ENCODE measurements at places on chromosomes 7 and 10. TPM values are rescaled to one million over a fixed set of nuclear protein-coding genes. Genes with fewer than 3 reads are reported as not detected.

GRCh38 chr10:99406149-99406548 is 24.3 kb downstream of the GOT1 start:
- no peak for DNase-seq

GRCh38 chr7:18962031-18962430 is 155.4 kb downstream of the TWIST1 start:
- DNase-seq, result no peak

DNA sequence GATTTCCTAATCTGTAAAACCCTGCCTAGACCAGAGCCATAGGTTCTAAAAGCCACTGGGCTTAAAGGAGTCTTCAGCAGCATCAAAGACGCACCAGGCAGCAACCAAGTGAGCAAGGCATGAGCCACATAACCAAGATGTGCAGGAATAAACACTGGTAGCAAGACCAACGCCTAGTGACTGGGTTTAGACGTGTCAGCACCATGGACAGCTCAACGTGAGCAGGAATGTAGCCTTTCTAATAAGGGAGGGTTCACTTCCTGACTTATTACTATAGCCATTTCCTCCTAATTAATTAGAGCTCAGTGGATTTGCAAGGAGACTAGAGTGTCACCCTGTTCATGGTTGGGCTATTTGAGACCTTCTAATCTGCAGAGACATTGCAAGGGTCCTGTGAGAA is 223.7 kb downstream of the LHFPL3 start:
- DNase-seq, result peak; percentile 28

The UCMA gene
- not detected for polyA plus RNA-seq

The TNS3 gene
- 40.6 TPM for polyA plus RNA-seq

DNA sequence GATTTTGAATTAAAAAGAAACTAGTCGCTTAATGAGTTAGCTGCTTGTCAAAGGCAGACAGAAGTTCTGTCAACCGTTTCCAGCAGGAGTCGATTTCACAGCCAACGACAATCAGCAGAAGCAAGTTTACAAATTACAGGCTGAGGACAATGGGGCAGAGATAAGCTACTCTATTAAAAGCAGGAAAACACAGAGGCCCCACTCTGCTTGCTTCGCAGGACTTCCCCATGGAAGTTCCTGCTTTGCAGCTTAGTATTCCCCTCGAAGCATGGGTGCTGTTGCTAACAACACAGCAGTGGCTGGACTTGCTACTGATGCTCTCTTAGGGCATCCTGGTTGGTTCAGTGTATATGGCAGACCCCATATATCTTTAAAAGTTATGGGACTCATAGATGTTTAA is 50.8 kb upstream of the KLF6 start:
- peak; percentile 74 for DNase-seq

DNA sequence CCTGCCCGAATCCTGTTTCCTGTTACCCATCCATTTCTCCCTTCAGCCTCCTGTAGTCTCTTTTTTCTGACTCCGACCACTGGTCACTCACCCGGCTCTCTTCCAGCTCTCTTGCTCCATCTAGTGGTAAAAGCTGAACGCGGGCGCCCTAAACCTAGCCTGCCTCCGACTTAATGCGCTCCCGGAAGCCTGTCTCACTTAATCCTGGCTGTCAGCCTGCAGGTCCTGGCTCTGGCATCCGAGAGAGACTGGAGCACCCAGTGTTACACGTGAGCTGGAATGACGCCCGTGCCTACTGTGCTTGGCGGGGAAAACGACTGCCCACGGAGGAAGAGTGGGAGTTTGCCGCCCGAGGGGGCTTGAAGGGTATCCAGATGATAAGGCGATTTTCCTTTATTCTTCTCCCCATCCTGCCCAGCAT is 10.3 kb downstream of the SUMF2 start:
- DNase-seq, result peak; percentile 93

The NEUROG3 gene
- not detected for polyA plus RNA-seq
